Mucosa of gallbladder (tissue), 1 donor: ENCODE measurements at places on chromosomes 11 and 22.

GRCh38 chr22:43849731-43850130 is 12.6 kb downstream of the SULT4A1 start:
- no peak for DNase-seq

GRCh38 chr22:49212002-49212401 is 615.7 kb downstream of the BRD1 start:
- no peak for DNase-seq

DNA sequence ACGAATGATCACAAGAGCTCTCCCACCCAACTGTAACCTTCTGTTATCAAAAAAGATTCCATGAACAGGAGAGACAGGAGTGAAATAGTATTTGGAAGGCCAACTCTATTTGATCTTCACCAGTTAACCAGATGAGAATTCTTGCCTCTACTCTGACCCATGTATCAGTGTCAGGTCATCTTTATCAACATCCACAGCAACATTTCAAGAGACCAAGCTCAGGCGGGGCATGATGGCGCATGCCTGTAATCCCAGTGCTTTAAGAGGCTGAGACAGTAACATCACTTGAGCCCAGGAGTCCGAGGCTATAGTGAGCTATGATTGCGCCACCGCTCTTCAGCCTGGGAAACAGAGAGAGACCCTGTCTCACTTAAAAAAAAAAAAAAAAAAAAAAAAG is 62.3 kb downstream of the GAB2 start:
- no peak for DNase-seq

GRCh38 chr11:55572548-55572947 is 620 bp downstream of the OR4C16 start:
- DNase-seq, result no peak

- no peak for DNase-seq
Observed at GRCh38 chr11:112826026-112826425, 135.2 kb upstream of the NCAM1 start.
